Trophoblast cell (in vitro differentiated cells and primary cell): ENCODE measurements at places on chromosomes 7 and 10.

DNA sequence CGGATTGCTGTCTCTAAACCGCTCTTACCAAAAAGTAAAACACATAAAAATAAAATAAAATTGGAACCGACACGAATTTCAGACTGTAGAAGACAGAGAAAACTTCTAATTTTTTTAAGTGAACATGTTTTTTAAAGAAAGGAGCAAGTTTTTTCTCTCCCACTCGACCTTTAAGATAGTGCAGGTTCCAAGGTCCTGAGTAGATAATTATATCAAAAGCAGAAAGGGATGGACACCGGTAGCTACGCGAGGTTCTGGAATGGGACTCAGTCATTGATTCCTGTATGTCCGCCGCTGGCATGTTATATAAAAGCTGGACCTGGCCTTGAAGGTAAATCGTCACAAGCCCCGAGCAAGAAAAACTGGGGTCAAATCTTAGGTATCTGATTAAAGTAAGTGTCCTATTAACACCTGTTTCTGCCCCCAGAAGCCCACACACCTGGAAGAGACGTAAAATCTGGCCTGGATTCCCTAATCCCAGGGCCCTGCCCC is 462 bp upstream of the CISD1 start:
- no peak for DNase-seq

GRCh38 chr10:3950676-3951275 is 165.8 kb upstream of the KLF6 start:
- DNase-seq, result no peak

DNA sequence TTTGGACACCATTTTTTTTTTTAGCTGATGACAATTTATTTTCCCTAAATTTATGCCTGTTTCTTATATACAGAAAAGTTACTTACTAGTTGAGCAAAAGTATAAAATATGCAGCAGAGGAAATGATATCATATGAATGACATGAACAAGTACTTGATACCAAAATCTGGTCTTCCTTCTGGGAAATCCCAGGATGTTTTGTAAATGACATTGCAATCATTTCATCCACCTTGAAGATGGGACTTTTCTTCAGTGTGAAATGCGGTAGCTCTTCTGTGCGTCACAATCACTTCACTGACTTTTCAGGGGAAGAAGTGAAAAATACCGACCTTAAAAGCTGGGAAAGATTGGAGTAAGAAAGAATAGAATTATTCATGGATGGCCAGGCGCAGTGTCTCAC is 23.8 kb downstream of the C1QL3 start:
- no peak for DNase-seq

DNA sequence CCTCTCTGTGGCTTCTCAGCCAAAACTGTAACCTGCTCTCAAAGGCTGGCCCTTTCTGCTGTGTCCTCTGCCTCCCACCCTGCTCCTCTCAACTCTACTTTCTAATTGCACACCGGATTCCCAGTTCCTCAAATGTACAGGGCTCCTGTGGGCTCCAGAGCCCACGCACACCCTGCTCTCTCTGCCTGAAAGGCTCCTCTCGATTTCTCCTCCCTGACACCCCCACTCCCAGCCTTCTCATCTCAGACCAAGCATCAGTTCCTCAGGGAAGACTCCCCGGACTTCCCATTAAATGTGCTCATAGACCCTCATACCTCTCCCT is 111.7 kb upstream of the STEAP1B start:
- DNase-seq, result no peak

DNA sequence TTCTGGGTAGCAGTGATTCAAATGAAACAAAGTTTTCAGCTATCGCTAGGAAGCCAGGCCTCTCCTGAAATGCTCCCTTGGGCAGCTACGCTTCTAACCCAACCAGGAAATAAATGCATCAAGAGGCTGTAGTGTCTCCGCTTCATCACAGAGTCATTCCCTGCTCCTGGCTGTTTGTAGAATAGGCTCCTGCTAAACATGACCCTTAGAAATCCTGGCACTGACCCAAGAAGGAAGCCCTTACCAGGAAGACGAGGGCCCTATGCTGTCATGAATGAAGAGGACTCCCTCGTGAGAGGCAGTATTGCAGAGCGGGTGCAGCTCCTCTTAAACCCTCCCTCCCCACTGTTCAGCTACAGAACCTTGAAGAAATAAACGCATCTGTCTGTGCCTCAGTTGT is 48.3 kb downstream of the NOD1 start:
- no peak for DNase-seq

DNA sequence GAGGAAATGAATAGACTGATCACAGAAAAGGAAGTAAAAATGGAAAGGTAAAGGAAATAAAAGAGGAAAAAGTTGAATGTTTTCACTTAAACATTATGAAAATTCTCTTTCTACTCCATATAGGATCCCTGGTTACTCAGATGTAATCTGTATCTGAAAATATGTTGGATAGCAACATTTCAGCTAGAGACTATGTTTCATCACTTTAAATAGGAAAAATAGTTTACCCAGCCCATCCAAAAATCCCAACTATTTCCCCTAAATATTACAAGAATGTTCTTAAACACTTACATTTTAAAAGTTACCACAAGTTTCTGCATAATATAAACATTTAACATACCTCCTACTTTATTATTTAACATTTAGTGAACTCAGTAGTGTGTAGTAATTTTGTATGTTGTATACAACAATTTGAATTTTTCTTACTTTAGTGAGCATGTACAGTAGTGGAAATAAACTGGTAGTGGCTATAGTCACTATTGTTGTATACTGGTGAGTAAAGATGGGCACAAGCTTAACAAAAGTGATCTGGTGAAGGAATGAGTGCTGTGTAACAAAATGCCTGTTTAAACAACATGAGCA is 27.1 kb downstream of the SLF2 start:
- peak; percentile 8 for DNase-seq

- DNase-seq, result no peak
Observed at GRCh38 chr7:27105301-27106031, 3.0 kb upstream of the HOXA2 start.

- no peak for DNase-seq
Observed at GRCh38 chr7:24283554-24283896, 465 bp upstream of the NPY start.

DNA sequence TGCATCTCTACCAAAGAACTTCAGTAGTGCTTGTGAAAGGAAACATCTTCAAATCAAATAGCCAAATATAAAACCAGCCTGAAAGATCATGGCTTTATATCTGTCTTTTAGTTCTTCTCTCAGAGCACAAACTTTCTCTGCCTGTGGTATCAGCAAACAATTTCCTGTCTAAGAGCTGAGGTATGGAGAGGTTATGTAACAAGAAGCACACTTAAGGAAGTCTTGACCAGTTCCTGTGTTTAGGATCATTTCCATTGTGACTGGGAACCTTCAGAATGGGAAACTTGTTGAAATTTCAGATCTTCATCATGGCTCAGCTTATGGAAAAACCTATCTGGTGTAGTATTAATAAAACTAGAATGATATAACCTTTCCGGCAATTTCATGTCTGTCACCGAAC is 148.8 kb downstream of the MBL2 start:
- no peak for DNase-seq

GRCh38 chr10:121531076-121531829 is 67.0 kb downstream of the FGFR2 start:
- no peak for DNase-seq

DNA sequence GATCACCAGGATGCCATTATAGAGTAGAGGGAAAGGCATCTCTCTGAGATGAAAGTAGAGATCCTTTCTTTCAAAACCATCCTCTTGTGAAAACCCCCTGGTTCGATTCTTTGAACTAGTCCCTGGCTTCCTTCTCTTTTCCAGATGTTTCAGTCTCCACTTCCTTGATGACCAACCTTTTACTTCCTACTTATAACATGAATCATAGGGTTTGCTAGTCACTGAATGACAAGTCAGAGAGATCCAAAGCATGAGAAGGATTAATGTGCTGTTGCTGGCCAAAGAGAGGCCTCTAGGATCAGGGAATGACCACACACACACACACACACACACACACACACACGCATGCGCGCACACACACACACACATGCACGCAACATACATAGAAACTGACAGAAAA is 161.1 kb upstream of the FRMD4A start:
- no peak for DNase-seq

DNA sequence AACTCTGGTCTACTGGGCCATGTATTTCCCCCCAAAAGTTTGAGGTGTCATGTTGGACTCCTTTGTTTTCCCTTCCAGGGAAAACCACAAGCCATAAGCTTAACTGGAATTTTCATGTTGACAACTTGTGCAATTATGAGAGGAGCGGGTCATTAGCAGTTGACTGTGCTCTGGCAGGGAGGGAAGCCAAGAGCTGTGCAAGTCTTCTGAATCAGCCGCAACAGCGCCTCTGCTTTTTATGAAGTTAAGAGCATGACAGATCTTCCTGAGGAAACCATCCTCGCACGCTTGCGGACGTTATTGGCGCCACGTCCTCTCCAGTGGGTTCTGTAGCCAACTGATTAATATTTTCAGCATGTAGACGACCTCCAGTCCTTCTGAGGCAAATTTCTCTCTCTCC is 148.7 kb upstream of the MKI67 start:
- DNase-seq, result no peak

GRCh38 chr10:17161775-17162174 is 32.2 kb upstream of the CUBN start:
- DNase-seq, result no peak

GRCh38 chr7:124085179-124085578 is 52.3 kb upstream of the TMEM229A start:
- DNase-seq, result no peak

DNA sequence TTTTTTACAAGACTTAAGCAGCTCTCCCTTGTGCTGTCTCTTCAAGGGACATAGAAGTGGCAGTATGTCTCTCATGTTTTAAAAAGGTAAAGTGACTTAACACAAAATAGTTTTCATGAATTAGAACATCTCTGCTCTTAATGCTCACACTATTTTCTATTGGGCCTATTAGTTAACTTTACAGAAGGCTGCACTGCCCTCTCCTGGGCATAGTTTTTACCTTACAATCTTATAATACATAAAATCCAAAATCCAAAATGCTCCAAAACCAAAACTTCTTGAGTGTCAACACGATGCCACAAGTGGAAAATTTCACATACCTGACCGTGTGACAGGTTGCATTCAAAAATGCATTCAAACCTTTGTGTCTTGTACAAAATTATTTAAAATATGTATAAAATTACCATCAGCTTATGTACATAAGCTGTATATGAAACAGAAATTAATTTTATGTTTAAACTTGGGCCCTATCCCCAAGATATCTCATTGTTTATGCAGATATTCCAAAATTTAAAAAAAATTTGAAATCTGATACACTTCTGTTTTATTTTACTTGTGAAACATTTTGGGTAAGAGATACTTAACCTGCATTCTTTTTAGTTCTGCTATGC is 25.8 kb downstream of the TES start:
- peak; percentile 74 for DNase-seq

- no peak for DNase-seq
Observed at GRCh38 chr10:112359606-112360307, 14.2 kb upstream of the ACSL5 start.

- DNase-seq, result no peak
Observed at GRCh38 chr10:29987471-29987870, 71.9 kb downstream of the JCAD start.

DNA sequence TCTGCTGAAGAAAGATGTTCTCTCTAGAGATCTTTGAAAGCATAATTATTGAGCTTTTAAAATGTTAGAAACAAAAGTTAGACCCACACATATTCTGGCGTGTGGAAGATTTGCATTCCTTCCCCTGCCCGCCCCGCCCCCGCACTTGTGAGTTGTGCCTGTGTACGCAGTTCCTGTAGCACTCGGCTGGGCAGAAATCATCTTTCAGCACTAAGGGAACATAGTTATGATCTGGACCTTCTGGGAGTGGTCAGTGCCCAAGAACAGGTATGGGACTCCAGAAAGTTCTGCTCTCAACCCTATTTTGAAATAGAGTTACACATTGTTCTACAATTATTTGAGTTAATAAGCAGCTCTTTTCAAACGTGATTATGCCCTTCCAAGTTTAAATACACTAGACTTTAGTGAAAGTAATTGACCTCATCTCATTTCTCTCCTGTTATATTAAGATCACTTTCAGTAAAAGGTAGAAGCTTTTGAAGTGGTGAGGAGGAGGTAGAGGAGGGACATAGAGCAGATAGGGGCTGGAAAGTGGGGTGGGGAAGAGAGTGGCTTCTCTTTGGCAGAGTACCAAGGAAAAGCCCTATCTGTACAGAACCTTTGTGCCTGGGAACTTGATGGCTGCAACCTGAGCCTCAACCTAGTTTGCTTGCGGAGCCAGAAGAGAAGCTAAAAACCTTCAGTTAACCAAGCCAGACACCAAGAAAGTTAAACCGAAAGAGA is 5.7 kb downstream of the BLVRA start:
- DNase-seq, result no peak

GRCh38 chr7:70271617-70272081 is 673.4 kb downstream of the AUTS2 start:
- no peak for DNase-seq

GRCh38 chr10:48227213-48227612 is 47.3 kb downstream of the FRMPD2 start:
- no peak for DNase-seq

- no peak for DNase-seq
Observed at GRCh38 chr10:30114881-30115625, 55.7 kb upstream of the JCAD start.

- DNase-seq, result no peak
Observed at GRCh38 chr7:81672872-81673271, 97.0 kb downstream of the HGF start.

GRCh38 chr7:74379938-74380337 is 73.8 kb upstream of the GTF2IRD1 start:
- DNase-seq, result no peak

GRCh38 chr7:101172005-101172853 is 6.9 kb upstream of the VGF start:
- no peak for DNase-seq

GRCh38 chr7:147859033-147859432 is 731.5 kb upstream of the C7orf33 start:
- no peak for DNase-seq

GRCh38 chr10:76944640-76945039 is 693.0 kb downstream of the KCNMA1 start:
- no peak for DNase-seq

- no peak for DNase-seq
Observed at GRCh38 chr7:11858622-11859302, 26.8 kb upstream of the THSD7A start.
